Breast epithelium (tissue), 4 donors: ENCODE measurements at places on chromosomes 5 and 9. TPM values are rescaled to one million over a fixed set of nuclear protein-coding genes. Genes with fewer than 3 reads are reported as not detected.

ANP32B gene
- 37.0 TPM for total RNA-seq

GRCh38 chr9:899440-900184 lies 58.1 kb downstream of the DMRT1 start:
- no peak for DNase-seq

CD274 gene
- 3.1 TPM for total RNA-seq

- no peak for DNase-seq
These were observed 11.9 kb downstream of the DNAH5 start for GRCh38 chr5:13932561-13932960.

PCDHB15 gene
- total RNA-seq = 1.6 TPM

ARID3C gene
- total RNA-seq = 0.29 TPM

PNPLA7 gene
- 18.7 TPM for total RNA-seq

DNA sequence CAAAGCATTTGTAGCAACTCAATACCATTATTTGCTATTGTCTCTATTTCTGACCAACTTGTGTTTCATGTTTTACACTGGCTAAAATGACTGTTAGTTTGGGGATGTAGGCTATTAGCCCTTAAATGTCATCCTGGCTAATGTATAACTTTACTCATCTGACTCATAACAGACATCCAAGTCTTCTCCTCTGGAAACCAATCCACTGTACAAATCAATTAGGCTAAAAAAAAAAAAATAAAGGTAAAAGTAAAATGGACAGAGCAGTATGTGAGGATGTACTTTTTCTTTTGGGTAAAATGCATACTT lies 20.6 kb downstream of the MEGF9 start:
- DNase-seq = no peak

GRCh38 chr5:1412163-1412562 lies 33.1 kb downstream of the SLC6A3 start:
- no peak for DNase-seq

DNA sequence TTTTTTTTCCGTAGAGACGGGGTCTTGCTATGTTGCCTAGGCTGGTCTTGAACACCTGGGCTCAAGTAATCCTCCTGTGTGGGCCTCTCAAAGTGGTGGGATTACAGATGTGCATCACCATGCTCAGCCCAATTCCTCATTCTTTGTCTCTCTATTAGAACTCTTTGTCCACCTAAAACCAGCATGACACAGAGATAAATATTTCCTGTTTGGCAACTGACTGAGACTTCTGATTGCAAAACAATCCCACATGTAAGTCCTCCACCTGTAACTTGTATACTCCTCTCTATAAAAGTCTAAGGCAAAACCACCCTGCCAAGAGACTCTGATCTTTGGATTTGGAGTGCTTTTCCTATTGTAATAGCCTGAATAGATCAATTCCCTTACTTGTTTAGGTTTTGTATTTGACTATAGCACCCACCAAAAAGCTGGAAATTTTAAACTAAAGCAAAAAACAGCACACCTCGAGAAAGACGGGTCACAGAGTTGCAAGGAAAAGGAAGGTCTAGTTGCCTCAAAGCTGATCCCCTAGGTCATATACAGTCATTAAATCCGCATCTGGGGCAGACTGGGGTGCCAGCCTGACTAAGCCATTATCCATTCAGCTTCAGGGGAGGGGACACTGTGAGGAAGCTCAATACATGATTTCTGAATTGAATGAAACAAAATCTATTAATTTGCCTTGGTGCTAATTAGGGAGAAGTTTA lies 13.5 kb upstream of the KIF27 start:
- no peak for DNase-seq

- no peak for DNase-seq
These were observed 40.5 kb upstream of the HMCN2 start for GRCh38 chr9:130225071-130225470.

N4BP3 gene
- 0.32 TPM for total RNA-seq

- no peak for DNase-seq
These were observed 36.3 kb downstream of the CAPSL start for GRCh38 chr5:35902046-35902672.

DNA sequence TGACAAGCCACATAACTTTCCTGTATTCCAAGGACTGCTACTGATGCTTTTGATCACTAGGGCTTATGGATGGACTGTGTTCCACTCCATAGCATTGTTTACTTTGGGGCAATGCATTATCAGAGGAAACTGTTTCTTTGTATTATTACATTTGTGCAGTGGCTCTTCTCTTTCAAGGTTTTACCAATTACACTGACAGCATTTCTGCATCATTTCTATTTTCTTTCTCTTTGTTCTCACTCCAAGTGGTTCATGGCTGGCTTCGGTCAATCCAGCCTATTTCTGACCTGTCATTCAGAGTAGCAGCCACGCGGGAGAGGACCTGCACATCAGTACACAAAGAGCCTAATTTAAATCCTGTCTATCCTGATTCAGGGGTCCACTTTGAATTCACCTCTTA lies 711.0 kb downstream of the TLE4 start:
- DNase-seq = no peak

DNA sequence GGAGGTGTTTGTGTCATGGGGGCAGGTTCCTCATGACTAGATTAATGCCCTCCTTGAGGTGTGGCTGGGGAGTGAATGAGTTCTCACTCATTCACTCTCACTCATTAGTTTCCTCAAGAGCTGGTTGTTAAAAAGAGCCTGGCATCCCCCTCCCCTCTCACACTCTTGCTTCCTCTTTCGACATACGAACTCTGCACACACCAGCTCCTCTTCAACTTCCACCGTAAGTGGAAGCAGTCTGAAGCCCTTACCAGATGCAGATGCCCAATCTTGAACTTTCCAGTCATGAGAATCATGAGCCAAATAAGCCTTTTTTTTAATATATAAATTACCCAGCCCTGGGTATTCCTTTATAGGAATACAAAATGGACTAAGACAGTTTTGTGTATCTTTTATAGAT lies 82.5 kb downstream of the SPRY4 start:
- DNase-seq = no peak

- no peak for DNase-seq
These were observed 392.3 kb upstream of the RIOK2 start for GRCh38 chr5:97575322-97575721.
